ENCODE measurements at places on chromosomes 1 and 21. TPM values are rescaled to one million over a fixed set of nuclear protein-coding genes. Genes with fewer than 3 reads are reported as not detected.

GRCh38 chr21:38376235-38376634 lies 119.4 kb downstream of the KCNJ15 start:
- no peaks in the 10 kb centered on the region for H3K27me3 ChIP-seq
- no peak for DNase-seq
- no peaks in the 10 kb centered on the region for H3K4me1 ChIP-seq
- H3K36me3 ChIP-seq = no peaks in the 10 kb centered on the region
- H3K4me3 ChIP-seq = peak overlapping the region; percentile 25
- H3K27ac ChIP-seq = peak overlapping the region; percentile 13

OR2T29 gene
- total RNA-seq = not detected

SPRR2A gene
- total RNA-seq = not detected

- no peaks in the 10 kb centered on the region for H3K4me1 ChIP-seq
- no peak overlapping the region for H3K4me3 ChIP-seq
Observed at GRCh38 chr1:78533527-78533926, 42.8 kb downstream of the PTGFR start.
